ENCODE measurements at places on chromosomes 2 and 18. TPM values are rescaled to one million over a fixed set of nuclear protein-coding genes. Genes with fewer than 3 reads are reported as not detected.
A peak's percentile ranks its signal among the peaks of the same experiment; 100 is the strongest.

The LOXL3 gene
- 1.2 TPM for total RNA-seq

DNA sequence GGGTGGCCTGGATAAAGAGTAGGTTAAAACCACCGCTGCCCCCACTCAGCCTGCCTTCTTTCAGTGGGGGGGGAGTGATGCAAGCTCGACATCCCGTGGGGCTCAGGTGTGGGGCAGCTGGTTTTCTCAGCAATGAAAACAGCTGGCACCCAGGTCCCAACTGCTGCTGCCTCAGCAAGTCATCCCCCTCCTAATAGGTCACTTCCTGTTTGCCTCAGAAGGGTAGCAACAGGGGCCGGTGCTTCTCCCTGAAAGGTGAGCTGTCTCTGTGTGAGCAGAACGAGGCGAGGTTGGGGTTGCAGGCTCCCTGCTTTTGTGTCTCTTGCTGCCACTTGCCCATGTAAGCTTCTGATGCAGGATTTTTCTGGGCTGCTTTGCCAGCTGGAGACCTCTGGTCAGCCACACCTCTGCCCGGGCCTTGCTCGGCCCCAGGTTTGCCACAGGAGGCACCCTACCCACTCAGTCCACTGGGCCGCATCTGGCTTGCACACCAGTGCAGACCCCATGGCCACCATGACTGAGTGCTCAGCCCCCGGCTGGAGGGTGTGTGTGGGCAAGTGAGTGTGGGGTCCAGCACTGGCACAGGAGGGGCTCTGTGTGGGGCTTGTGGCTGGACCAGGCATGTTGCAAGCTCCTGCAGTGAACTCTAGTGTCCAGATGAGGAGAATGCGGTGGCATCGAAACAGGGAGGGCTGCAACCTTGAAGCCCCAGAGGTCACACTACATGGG lies 11.5 kb upstream of the ASB1 start:
- no peak for DNase-seq

DNA sequence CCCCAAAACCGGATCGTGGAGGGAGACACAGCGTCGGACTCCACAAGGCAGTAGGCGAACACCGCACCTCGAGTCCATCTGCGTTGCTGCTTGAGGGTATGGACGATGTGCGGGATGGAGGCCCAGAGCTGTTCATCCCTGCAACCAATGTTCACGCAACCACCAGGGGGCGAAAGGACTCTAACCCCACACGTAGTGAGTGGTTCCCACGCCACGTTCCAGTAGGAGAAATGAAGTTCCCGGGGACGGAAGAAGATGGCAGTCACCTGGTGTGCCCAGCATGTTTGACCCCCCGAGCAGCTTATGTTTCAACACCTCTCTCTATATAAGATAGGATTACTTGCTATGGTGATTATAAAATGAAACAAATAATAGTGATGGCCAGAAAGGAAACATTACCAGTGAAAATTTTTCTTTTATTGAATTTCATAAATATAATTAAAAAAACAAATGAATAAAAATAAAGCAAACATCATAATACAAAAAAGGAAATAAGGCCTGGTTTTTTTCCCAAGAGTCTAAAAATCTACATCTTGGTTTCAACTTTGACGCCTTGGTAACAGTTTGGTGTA lies 184.3 kb downstream of the SH3BP4 start:
- peak; percentile 95 for DNase-seq

The EPB41L3 gene
- 17.3 TPM for total RNA-seq

Data from lung microvascular endothelial cell (primary cell).